ENCODE measurements at places on chromosomes 5 and 9. TPM values are rescaled to one million over a fixed set of nuclear protein-coding genes. Genes with fewer than 3 reads are reported as not detected.

GRCh38 chr9:85610074-85610860, 131.5 kb downstream of the AGTPBP1 start:
- peak; percentile 45 for DNase-seq

GRCh38 chr5:170552621-170553115, 48.8 kb downstream of the KCNIP1 start:
- DNase-seq, result no peak

DNA sequence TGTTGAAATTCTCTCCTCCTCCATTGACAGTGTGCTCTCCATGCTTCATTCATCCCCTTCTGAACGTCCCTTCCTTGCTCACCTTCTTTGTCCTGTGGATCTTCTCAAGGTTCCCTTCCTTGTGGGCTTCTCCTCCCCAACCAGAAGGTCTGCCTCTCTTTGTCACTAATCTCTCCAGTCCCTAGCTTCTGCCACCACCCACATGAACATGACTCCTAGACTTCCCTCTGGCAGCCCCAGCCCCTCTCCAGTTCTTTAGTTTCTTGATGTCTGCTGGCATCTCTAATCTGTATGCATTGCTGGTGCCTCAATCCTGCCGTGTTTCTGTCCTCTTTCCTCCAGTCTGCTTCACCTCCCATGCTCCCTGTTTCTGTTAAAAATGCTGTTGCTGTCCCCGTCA, 79.3 kb downstream of the ARHGAP26 start:
- no peak for DNase-seq

- DNase-seq, result peak; percentile 67
Observed at GRCh38 chr5:43389679-43390329, 22.4 kb downstream of the CCL28 start.

DNA sequence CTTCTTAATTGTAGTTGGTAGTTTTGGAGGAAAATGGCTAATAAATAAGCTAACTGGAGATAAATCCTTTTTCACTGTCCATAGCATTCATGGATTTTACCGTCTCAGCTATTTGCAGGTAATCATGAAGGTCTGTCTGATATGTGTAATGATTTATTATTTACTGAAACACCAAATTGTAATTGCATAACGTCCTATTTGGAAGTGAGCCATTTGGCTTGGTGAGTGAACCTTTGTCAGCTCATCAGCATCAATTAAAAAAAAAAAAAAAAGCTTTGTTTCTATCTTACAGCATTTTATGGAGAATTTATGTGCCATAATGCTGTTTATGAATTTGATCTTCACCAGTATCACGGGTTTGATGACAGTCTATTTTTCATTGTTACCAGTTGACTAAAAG, 20.2 kb downstream of the RECK start:
- no peak for DNase-seq

Gene OR13F1
- total RNA-seq, result not detected

Gene SPATA6L
- total RNA-seq, result 0.78 TPM

Gene LCN12
- total RNA-seq, result 1.3 TPM

All from activated CD8-positive, alpha-beta T cell treated with anti-CD3 and anti-CD28 coated beads for 36 hours (primary cell).